ENCODE measurements at places on chromosomes 5 and 9.

DNA sequence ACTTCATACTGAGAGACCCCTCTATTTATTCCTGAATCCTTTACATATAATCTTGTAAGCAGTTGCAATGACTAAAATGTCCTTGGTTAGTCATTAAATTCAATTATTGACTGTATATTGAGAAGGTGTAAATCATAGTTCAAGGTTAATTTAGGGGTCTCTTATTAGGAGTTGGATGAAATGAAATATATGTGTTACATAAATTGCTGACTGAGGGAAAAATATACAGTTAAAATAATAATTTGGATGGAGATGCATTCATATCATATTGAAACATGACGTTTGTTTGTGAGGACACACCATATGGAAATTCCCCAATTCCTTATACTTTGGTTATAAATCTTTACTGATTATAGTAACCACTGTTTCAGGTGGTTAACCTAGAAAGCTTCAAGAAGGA, 430.6 kb downstream of the PDE4D start:
- DNase-seq = no peak

DNA sequence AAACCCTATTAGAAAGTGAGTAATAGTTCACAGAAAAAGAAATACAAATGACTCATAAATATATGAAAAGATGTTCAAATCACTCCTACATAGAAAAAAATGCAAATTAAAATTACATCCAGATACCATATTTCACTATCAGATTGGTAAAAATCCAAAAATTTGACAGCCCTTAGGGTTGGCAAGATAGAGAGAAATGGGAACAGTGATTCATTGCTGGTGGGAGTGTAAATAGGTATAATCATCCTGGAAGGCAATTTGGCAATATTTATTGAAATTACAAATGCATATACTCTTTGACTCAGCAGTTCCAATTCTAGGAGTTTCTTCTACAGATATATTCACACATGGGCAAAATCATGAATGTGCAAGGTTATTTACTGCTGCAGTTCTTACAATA, 273.5 kb downstream of the NR2F1-AS1 start:
- no peak for DNase-seq

- no peak for DNase-seq
Observed at GRCh38 chr5:153659039-153659736, 168.7 kb downstream of the GRIA1 start.

- DNase-seq = no peak
Observed at GRCh38 chr5:177334155-177334551, 17.3 kb downstream of the LMAN2 start.

GRCh38 chr5:88938488-88938887, 55.5 kb upstream of the MEF2C start:
- no peak for DNase-seq

- no peak for DNase-seq
Observed at GRCh38 chr5:149452007-149452664, 73.0 kb upstream of the IL17B start.

- DNase-seq = no peak
Observed at GRCh38 chr5:118923295-118924005, 64.9 kb downstream of the DTWD2 start.

- DNase-seq = no peak
Observed at GRCh38 chr5:125411744-125412560, 665.5 kb upstream of the ZNF608 start.

- DNase-seq = peak; percentile 49
Observed at GRCh38 chr9:125126019-125126746, 17.1 kb downstream of the SCAI start.

DNA sequence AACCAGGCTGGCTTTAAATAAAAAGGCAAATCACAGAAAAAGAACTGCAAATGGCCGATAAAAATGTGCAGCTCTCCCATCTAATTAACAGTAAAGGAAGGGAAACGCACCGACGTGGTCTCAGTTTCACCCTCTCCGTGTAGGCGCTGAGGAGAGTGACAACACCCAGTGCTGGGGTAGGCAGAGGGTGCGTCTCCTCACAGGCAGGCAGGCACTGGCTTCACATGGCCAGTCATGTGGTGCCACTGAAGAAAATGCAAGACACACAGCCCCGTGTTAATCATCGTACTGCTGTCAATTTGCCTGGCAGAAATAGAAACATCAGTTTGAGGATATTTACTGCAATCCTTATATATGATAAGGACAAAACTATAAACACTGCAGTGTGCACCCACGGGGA, 178.4 kb downstream of the FANCC start:
- no peak for DNase-seq
